PC-3 (cell line): ENCODE measurements at places on chromosomes 11 and 22.
A peak's percentile ranks its signal among the peaks of the same experiment; 100 is the strongest.

DNA sequence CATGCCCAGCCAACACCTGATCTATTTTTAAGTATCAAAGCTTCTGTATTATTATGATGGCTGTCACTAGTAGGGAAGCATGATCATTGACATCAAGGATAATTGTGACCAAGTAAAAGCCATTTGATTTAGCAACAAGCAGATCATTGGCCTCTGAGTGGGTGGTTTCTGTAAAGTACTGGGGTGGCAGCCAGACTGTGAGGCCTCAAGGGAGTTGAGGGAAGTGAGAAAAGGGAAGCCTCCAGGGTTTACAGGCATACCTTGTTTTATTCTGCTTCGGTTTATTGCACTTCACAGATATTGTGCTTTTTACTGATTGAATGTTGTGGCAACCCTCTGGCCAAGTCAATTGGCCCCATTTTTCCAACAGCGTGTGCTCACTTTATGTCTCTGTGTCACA lies 60.1 kb downstream of the PRR5L start:
- no peak for DNase-seq

GRCh38 chr22:46220921-46221320 lies 29.2 kb downstream of the CDPF1 start:
- no peak for DNase-seq

GRCh38 chr11:3855808-3856491 lies 486 bp downstream of the STIM1 start:
- DNase-seq: peak; percentile 23

DNA sequence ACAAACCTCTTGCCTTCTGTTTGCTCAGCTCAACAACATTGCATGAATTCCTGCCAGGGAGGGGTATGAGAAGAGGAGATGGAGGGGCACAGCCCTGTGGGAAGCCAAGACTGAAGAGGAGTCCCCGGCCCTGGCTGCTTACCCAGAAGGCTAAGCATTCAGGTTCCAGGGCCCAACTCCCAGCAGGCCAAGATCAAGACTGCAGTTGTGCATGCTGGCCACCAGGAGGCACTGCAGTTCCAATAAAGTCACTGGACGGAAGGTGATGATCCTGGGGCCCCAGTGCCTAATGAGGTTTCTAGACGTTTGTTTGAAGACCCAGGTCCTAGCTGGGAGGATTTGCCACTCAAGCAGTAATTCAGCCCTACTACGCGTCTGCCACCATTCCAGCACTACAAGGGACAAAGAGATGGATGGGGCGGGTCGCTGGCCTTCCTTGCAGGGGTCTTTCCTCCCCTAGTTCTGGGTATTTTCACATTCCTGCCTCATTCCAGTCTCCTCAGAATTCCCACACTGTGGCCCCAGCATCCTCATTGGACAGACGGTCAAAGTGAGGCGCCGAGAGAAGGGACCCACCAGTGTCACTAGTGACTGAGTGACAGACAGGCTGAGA lies 23.6 kb downstream of the ALX4 start:
- DNase-seq: peak; percentile 70

- no peak for DNase-seq
These were observed 30.5 kb downstream of the LRRC10B start for GRCh38 chr11:61539006-61539405.

- DNase-seq: peak; percentile 10
These were observed 239.9 kb downstream of the CNTN5 start for GRCh38 chr11:99260696-99261095.

DNA sequence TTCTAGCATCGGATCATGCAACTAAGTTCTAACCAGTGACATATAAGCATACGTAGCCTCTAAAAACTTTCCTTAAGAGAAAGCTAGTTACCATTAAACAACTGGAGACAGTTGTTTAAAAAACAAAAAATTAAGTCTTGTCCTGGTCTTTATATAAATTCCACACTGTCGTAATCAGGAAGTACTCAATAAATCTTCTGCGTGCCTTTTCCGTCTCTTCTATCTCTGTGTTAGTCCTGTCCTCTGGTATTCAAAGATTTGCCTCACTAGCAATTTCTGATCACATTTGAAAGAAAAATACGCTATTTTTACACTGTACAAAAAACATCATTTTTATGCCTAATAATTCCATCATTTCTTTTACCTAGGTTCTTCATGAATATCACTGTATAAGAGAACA lies 10.0 kb upstream of the SLC25A17 start:
- no peak for DNase-seq

DNA sequence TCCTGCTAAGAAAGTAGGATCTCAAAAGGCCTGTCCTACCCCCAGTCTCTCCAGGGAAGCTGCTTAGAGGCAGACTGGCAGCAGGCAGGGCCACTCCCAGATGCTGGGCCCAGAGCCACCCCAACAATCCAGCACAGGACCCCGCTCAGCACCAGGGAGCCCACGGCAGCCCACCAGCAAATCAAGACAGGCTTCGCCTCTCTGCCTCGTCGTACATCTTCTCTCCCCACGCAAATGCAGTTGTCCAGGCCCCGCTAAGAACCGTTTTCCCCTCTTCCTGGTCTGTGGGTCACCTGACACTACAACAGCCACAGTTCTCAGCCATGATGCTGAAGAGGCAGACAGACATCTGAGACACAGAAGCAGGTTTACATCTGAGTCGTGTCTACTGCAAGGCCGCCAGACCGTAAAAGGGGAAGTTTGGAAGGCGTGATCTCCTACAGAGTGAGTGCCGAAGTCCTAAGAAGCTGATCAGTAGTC lies 51.1 kb downstream of the IGSF9B start:
- DNase-seq: no peak

- peak; percentile 81 for DNase-seq
These were observed at the start of gene ST14 for GRCh38 chr11:130159657-130160497. ST14 (plus strand) TSS chr11:130159782; CDS start chr11:130159980, 198 bp downstream.

GRCh38 chr22:17102297-17102667 lies 17.5 kb downstream of the IL17RA start:
- no peak for DNase-seq

GRCh38 chr11:14625586-14626205 lies 17.9 kb upstream of the PDE3B start:
- no peak for DNase-seq

- no peak for DNase-seq
These were observed 810.0 kb downstream of the TBC1D22A start for GRCh38 chr22:47572443-47572842.

DNA sequence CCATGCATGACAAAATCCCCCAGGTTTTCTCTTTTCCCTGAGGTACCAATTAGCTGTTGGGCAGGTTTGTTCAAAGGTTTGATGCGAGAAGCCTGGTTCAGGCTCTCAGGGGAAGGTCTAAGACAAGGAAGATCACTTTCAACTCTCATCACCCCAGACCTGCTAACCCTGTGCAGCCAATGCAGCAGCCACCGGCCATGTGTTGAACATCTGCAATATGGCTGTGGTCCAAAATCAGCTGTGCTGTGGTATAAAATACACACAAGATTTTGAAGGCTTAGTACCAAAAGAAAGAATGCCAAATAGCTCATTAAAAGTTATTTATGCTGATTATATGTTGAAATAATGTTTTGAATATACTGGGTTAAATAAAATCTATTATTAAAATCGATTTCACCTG lies 58.5 kb downstream of the SMCO4 start:
- no peak for DNase-seq

GRCh38 chr11:99822846-99823565 lies 802.3 kb downstream of the CNTN5 start:
- DNase-seq: no peak

GRCh38 chr11:114359342-114359741 lies 41.0 kb downstream of the C11orf71 start:
- DNase-seq: no peak

- no peak for DNase-seq
These were observed 128.0 kb downstream of the DSCAML1 start for GRCh38 chr11:117669062-117669461.

GRCh38 chr22:18927573-18927972 lies 8.5 kb downstream of the PRODH start:
- no peak for DNase-seq

GRCh38 chr11:6453152-6453551 lies 12.4 kb upstream of the HPX start:
- DNase-seq: no peak

DNA sequence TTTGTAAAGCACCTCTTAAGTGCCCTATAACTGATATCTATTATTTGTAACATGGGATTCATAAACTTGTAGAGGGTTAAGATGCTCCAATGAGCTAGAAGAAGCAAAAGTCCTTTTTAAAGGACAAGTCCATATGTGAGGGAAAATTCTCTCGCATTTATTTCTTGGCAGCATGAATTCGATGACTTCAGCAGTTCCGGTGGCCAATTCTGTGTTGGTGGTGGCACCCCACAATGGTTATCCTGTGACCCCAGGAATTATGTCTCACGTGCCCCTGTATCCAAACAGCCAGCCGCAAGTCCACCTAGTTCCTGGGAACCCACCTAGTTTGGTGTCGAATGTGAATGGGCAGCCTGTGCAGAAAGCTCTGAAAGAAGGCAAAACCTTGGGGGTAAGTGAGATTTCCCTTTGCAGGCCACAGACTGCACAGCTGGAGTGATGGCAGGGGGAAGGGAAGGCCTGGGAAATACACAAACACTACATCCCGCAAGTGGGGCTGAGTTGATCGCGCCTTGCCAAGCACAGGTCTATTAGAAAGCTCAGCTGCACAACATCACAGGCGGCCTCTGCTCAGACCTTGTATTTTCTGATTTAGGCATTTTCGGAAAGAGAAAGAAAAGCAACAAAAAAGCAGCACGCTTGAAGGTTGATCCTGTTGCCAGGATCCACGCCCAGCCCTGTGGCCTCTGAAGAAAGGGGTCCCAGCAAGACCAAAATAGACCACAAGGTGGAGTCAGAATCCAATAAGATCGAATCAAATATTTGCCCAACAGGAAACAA lies 1.5 kb downstream of the MS4A8 start:
- DNase-seq: peak; percentile 79

- DNase-seq: no peak
These were observed 8.4 kb downstream of the MIAT start for GRCh38 chr22:26665813-26666231.

DNA sequence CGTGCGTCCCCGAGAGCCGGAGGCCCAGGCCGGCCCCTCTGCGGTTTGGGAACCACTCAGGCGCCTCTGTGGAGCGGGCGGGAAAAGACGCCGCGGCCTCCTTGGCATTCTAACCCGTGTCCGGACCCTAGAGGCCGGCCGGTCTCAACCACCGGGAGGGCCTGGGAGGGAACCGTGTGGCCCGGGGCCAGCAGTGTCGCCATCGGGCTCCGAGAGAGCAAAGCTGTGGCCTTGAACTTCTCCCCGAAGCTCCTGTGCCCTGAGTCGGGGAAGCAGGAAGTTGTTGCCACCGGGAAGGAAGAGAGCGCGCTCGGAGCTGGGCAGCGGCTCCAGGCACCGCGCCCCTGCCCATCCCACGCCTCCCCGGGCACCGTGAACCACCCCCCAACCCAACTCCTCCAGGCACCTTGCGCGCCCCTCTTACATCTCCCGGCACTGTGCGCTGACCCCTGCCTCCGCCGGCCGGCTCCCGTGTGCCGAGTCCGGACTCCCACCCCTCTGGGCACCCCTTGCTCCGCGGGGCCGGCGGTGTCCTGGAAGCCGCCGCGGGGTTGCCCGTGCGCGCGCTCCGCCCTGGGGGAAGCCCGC lies 80.0 kb upstream of the PPARA start:
- DNase-seq: peak; percentile 45

GRCh38 chr22:30056015-30056414 lies 24.2 kb upstream of the HORMAD2 start:
- DNase-seq: no peak

GRCh38 chr11:112293614-112294013 lies 33.0 kb upstream of the PLET1 start:
- no peak for DNase-seq

DNA sequence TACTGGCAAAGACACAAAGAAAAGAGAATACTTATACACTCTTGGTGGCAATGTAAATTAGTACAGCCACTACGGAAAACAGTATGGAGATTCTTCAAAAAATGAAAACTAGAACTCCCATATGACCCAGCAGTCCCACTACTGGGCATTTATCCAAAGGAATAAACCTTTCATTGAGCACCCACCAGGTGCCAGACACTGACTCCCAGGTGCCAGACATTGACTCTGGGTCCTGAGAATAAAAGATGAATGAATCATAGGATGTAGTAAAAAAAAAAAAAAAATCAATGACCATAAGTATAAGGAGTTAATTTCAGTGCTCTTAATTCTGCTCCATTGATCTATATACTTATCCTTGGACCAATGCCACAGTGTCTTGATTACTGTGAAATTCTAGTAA lies 28.2 kb downstream of the HEPHL1 start:
- peak; percentile 60 for DNase-seq

DNA sequence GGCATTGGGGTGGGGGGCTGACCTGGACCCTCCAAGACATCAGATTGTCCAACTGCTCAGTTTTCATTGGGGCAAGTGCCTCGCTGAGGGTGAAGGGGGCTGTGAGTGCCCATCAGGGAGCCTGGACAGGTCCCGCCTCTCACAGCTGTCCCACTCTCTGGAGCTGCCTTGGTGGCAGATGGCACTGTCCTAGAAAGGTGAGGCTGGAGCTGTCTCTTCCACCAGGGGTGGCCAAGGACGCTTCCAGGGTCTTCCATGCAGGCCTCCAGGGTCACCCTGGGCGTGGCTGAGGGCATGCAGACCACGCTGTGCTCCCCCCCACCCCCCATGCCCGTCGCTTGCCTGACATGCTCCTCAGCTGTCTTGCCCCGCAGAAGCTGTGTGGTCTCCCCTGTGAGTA lies 53.5 kb upstream of the CCDC188 start:
- DNase-seq: no peak

- no peak for DNase-seq
These were observed 5.0 kb upstream of the SH3BP1 start for GRCh38 chr22:37634417-37634924.

GRCh38 chr11:73228268-73229134 lies 10.4 kb downstream of the P2RY2 start:
- DNase-seq: no peak

- no peak for DNase-seq
These were observed 116.4 kb downstream of the FAR1 start for GRCh38 chr11:13784855-13785254.

GRCh38 chr11:110835106-110835505 lies 122.9 kb upstream of the ARHGAP20 start:
- DNase-seq: no peak

- no peak for DNase-seq
These were observed 14.6 kb upstream of the ADSL start for GRCh38 chr22:40331706-40332105.

- DNase-seq: no peak
These were observed 39.4 kb downstream of the GGTLC2 start for GRCh38 chr22:22683668-22684361.

DNA sequence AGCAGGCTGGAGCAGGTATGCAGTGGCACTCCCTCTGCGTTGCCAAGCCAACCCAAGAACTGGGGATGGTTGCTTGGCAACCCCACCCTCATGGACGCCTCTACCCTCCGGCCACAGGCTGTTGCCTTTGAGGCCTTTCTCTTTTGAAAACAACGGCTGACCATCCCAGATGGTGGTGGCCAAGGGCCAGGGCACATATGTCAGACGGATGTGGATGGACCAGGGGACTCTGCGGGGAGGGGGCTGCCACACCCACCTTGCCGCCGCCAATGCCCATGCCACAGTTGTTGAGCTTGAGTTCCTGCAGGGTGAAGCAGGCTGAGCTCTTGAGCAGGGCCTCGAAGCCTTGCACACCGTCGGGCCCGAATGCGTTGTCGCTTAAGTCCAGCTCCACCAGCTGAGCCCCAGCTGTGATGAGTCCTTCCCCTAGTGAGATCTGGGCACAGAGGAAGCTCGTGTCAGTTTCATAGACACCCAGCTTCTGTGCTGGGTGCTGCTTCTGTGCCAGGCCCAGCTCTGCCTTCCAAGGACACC lies 21.5 kb downstream of the RANGAP1 start:
- no peak for DNase-seq
